Thoracic aorta endothelial cell (primary cell): ENCODE measurements at places on chromosomes 1 and 21. TPM values are rescaled to one million over a fixed set of nuclear protein-coding genes. Genes with fewer than 3 reads are reported as not detected.

The S100A3 gene
- 0.53 and 0.79 TPM in 2 replicates for total RNA-seq

The SOX13 gene
- total RNA-seq = 20.9 and 24.4 TPM in 2 replicates

The KLF18 gene
- not detected in 2 replicates for total RNA-seq

The ADGRL2 gene
- total RNA-seq = 19.4 and 74.6 TPM in 2 replicates

The SPRR1B gene
- total RNA-seq = not detected in 2 replicates

The IVL gene
- total RNA-seq = not detected in 2 replicates

The GABRD gene
- not detected in 2 replicates for total RNA-seq

The EDN2 gene
- not detected in 2 replicates for total RNA-seq
